ENCODE measurements at places on chromosomes 2 and 18.

- no peak for DNase-seq
Measured at GRCh38 chr18:50424877-50425690, 50.2 kb downstream of the SKA1 start.

GRCh38 chr2:218924757-218925156 lies 34.7 kb upstream of the CDK5R2 start:
- no peak for DNase-seq

- no peak for DNase-seq
Measured at GRCh38 chr2:62432407-62432806, 73.6 kb downstream of the TMEM17 start.

- no peak for DNase-seq
Measured at GRCh38 chr2:141728886-141729285, 401.9 kb downstream of the LRP1B start.

DNA sequence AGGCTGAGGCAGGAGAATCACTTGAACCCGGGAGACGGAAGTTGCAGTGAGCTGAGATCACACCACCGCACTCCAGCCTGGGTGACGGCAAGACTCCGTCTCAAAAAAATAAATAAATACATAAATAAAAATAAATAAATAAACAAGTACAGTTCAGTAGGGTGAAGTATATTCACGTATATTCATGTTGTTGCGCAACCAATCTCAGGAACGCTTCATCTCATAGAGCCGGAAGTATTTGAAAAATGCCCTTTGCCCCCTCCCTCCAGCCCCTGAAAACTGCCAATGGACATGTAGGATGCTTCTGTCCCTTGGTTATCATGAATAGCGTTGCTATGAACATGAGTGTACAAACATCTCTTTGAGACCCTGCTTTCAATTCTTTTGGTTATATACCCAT lies 132.0 kb downstream of the DTNB start:
- no peak for DNase-seq

DNA sequence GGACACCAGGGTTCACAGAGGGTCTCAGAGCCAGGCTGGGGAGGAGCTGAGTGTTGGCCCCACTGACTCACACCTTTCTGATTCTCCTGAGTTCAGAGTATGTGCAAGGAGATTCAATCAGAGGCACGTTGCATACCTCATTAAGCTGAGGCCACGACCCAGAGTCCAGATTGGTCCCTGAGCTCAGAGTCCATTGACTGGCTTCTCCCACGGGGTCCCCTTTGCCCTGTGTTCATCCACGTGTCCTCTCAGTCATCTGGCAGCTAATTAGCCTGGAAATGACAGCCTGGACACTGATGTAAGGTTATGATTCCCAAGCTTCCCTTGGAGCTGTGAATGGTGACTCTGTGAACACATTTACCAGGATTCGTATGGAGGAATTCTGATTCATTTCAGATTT lies 267.2 kb downstream of the SH3BP4 start:
- DNase-seq: no peak

DNA sequence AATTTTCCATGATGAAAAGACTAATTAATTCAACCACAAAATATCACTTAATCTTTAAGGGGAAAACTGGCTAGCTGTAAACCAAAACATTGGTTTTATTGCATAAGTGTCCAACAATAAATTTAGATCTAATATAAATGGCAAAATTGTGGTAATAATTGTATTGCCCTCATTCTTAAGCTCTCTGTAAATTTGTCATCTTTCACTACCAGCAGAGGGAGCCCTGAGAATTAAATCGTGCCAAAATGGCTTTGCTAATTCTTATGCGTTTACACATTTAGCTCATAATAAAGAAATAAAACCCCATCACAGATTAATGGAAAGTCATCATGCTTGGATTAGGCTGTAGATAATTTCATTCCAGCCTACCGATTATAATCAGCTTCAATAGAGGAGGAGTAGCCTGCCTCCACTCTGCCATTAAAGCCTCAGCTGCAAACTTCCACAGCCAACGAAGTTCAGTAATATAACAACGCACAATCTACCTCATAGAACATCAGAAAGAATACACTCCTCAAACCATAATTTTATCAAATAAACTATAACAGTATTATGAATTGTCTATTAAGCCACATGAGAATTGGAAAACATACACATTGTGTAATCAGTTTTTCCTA lies 70.0 kb upstream of the ATP5MC3 start:
- peak; percentile 35 for DNase-seq

- DNase-seq: no peak
Measured at GRCh38 chr2:109136542-109136941, 7.5 kb downstream of the SH3RF3 start.

DNA sequence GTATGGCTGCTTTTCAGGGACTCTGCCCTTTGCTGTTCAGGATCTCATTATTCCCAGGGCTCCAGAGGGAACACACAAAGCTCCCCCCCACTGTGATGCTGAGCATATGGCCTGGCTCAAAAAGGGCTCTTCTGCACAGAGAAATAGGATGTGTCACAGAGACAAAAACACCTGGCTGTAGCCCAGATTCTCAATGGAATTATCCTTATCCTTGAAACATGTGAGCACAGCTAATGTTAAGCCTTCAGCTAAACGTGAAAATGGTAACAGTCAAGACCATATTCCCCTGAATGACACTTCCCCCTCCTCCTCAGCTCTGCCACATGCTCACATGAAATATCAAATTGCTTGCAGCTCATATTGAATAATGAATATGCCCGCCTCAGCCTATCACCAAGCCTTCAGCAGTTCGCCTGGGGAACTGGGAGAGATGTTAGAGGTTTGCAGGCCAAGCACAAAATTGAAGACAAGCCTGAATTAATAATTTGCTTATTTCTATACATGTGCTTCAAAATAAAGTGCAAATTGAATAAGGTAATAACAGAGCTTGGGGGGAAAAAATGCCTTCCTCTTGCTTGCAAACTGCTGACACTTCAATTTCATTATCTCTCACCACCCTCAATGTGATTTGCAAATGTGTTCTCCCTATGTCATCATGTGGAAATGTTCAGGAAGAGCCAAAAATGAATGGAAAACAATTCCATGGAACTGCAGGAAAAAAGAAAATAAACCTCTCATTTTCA lies 181.0 kb upstream of the HNRNPA3 start:
- DNase-seq: no peak

DNA sequence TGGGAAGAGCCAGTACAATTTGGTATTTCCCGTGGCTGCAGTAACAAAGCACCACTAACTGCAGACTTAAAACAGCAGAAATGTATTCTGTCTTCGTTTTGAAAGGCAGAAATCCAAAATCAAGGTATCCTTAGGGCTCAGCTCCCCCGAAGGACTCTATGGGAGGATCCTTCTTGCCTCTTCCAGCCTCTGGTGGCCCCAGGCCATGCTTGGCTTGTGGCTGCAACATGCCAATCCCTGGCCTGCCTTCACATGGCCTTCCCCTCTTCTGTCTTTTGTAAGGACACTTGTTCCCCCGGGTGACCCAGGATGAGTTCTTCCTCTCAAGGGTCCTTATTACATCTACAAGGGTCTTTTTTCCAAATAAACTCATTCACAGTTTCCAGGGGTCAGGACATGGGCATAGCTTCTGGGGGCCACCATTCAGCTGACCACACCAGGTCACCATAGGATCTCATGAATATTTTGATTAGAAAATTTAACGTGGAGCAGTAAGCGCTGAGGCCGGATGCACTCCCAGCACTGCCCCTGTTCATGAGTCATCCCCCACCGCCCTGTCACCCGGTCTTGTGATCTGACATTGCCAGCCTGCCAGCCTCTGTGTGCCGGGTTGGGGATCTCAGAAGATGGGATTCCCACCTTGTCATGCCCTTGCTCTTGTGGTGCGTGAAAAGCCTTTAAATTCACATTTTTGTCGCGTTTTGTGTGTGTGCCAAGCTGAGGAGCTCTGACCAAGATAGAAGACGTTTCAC lies 61.2 kb upstream of the B3GNT7 start:
- no peak for DNase-seq

DNA sequence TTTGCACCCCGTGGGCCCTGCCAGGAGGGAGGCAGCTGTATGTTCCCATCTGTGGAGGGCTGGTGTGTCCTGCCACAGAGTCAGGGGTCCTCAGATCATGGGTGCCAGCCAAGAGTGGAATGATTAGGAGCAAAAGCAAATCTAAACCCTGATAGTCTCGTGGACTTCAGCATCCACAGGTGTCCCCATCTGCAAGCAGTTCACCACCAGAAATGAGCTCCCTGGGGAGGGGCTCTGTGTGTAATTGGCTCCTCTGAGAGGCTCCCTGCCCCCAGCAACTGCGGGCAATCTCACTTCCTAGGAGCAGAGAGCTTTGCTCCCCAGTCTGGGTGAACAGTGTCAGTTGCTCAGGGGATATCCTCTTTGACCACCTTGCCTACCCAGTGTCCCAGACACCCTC lies 78.1 kb downstream of the HNRNPLL start:
- no peak for DNase-seq

GRCh38 chr2:28403370-28403956 lies 10.8 kb downstream of the FOSL2 start:
- no peak for DNase-seq

GRCh38 chr2:71748227-71748626 lies 294.9 kb downstream of the DYSF start:
- DNase-seq: no peak

- no peak for DNase-seq
Measured at GRCh38 chr18:61820882-61821281, 71.9 kb downstream of the RNF152 start.

DNA sequence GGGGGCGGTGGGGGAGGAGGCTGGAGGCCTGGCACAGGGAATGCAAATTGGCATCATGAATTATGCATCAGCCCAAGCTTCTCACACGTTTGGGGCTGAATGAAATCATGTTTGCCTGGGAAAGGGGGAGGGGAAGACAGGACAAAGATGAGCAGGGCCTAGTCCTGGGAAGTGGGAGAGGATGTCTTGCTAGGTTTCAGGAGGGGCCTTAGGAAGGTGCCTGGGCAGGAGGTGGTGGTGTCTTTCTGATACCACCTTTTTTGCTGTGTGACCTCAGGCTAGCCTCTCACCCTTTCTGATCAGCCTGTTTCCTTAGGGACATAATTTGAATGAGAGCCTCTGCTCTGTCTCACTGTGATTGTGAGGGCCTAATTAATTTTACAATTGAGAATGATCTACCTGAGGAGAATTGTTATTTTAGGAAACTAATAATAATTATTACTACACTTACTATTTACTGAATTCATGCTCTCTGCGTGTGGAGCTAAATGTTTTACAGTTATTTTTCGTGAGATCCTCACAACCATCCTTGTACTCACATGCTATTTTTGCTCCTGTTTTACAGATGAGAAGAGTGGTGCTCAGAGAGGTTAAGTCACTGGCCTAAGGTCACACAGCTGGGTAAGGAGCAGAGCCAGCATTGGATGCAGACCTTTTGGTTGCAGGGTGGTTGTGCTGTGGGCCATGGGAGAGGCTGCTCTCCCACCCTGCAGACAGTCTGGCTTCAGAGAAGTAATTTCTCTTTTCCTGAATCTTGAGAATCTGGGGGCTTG lies 39.6 kb downstream of the INHBB start:
- DNase-seq: no peak

GRCh38 chr2:174343343-174343622 lies 8.5 kb downstream of the SP9 start:
- no peak for DNase-seq

- DNase-seq: no peak
Measured at GRCh38 chr2:86413296-86414094, 27.7 kb upstream of the KDM3A start.

- no peak for DNase-seq
Measured at GRCh38 chr2:166563894-166564293, 69.8 kb upstream of the SCN7A start.

DNA sequence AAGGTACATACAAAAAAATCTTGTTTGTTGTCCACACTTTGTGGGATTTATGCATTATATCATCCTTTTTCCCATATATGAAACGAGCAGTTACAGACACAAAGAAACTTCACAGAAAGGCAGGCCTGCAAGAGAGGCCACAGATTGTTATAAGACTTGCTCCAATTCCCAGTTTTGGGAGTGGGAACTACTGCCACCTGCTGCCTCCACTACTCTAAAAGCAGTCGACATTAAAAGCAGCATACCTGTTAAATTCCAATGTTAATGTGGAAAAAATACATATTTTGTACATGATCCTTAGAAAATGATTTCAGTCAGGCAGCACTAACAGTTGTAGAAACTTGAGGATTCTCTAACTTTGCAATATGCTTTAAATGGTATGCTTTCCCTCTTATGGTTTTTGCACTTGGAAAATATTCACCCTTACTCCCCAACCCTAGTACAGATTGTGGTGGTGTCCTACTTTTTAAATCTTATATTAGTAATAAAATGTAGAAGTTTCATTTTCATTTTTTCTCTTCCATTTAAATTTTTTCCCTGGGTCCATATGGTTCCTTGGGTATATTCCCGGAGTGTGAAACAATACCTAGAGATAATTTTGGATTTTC lies 37.9 kb downstream of the SLC38A11 start:
- DNase-seq: no peak

- no peak for DNase-seq
Measured at GRCh38 chr2:191169456-191170300, 18.9 kb upstream of the STAT4 start.

Measured in GM13977 (cell line).